COR-L47 (cell line): ENCODE measurements at places on chromosomes 5 and 9.

- DNase-seq = no peak
These were observed 312.8 kb downstream of the NDUFS4 start for GRCh38 chr5:53873235-53873634.

GRCh38 chr5:117261948-117262571 lies 687.4 kb upstream of the SEMA6A start:
- no peak for DNase-seq

DNA sequence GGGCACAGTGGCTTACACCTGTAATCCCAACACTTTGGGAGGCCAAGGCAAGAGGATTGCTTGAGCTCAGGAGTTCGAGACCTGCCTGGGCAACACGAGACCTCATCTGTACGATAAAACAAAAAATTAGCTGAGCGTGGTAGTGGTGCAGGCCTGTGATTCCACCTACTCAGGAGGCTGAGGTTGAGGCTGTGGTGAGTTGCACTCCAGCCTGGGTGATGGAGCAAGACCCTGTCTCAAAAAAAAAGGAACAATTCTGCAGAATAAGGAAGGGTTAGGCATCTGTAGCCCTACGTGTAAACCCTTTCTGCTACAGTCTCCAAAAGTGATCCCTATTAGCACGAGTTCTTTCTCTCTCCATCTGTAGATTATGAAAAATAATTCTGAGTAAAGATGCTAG lies 19.9 kb downstream of the CDC26 start:
- no peak for DNase-seq

DNA sequence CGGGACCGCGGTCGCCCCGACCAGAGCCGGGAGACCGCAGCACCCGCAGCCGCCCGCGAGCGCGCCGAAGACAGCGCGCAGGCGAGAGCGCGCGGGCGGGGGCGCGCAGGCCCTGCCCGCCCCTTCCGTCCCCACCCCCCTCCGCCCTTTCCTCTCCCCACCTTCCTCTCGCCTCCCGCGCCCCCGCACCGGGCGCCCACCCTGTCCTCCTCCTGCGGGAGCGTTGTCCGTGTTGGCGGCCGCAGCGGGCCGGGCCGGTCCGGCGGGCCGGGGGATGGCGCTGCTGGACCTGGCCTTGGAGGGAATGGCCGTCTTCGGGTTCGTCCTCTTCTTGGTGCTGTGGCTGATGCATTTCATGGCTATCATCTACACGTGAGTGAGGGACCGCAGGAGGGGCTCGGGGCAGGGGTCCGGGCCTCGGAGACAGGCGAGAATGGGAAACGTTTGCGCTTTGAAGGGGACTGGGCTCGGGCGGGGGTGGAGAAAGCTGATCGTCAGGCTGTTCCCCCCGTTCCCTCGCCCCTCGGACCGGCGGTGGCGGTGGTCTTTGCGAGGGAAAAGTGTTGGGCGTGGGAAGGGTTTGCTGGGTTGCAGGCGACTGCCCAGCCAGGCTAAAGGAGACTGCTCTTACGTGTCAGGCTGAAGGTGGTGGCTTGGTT lies 457 bp downstream of the UGCG start:
- peak; percentile 25 for DNase-seq

DNA sequence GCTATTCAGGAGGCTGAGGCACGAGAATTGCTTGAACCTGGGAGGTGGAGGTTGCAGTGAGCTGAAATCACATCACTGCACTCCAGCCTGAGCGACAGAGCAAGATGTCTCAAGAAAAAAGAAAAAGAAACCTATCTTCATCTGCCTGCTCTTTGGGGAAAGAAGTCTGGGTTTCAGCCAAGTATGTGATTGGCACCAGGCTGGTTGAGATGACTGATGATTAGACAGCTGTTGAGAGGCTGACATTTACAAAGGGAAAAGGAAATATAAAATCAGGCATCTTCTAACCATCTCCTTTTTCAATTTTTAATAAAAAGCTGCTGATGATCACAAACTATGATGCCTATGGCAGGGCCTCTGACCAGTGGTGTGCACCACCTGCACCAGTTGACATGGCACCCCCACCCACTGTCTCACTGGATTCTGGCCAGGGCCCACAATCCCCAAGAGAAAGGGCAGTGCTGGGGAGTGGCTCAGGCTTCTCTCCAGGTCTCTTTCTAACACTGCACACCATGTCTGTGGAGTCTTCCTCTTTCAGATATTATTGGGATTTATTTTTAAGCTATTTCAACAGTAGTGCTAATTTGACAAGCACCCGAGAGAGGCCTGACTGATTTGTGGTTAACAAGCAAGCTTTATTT lies 17.2 kb upstream of the C5orf15 start:
- DNase-seq = no peak

DNA sequence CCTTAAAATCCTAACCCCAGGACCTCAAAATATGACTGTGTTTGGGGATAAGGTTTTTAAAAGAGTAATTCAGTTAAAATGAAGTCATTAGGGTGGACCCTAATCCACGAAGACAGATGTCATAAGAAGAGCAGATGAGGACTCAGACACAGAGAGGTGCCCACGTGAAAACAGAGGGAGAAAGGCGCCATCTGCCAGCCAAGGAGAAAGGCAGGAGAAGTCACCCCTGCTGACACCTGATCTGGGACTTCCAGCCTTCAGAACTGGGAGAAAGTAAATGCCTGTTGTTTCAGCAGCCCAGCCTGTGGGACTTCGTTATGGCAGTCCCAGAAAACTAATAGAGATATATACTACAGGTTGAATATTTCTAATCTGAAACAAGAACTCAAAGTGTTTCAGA lies 67.4 kb downstream of the ROR2 start:
- peak; percentile 16 for DNase-seq

DNA sequence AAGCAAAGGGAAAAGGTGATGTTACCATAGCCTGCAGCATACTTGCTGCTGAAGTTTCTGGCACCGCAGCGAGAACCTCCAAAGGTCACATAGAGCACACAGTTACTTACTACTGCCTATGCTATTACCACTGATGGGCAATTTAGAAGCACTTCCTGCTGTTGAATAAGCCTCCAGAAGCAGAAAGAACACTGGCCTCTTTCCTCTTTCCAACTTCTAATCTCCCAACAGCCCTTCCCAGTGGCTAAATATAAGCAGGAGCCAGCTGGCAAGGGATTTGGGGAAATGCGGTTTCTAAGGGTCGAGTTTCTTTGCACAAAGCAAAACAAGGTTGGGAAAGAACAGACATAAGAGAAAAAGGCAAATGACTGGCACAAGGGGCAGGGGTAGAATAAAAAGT lies 669.2 kb upstream of the ACO1 start:
- DNase-seq = no peak

DNA sequence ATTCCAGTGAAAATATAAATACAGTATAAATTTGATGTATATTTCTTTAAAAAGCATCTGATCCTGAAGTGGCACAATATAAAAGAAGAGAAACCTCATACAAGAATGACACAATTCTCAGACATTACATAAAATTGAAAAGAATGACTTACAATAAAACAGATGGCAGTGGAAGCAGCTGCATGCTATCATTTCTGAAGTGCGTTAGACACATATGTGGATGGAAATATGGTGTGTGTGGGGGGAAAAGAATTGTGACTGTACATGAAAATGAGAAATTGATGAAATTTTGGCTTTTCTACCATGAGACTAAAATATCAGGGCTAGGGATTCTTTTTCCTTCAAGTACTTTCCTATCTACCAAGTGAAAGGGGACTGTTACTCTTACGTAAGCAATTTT lies 45.9 kb upstream of the CDH18 start:
- DNase-seq = no peak

DNA sequence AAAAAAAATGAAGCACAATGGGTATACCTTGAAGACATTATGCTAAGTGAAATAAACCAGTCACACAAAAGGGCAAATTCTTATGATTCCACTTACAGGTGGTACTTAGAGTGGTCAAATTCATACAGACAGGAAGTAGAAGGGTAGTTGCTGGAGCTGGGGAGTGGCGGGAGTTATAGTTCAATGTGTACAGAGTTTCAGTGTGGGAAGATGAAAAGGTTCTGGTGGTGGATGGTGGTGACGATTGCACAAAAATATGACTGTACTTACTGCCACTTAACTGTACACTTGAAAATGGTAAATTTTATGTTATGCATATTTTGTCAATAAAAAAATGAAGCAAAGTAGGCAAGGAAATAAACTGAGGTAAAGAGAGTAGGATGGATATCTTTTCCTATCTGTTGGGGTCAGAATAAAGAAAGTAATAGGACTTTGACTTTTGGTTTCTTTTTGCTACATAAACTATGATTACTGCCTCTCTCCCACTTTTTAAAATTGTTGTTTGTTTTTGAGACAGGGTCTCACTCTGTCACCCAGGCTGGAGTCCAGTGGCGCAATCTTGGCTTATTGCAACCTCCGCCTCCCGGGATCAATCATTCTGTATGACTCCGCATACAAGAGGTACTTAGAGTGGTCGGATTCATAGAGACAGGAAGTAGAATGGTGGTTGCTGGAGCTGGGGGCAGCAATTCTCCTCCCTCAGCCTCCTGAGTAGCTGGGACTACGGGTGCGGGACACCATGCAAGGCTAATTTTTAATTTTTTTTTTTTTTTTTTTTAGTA lies 4.0 kb upstream of the PSAT1 start:
- no peak for DNase-seq

DNA sequence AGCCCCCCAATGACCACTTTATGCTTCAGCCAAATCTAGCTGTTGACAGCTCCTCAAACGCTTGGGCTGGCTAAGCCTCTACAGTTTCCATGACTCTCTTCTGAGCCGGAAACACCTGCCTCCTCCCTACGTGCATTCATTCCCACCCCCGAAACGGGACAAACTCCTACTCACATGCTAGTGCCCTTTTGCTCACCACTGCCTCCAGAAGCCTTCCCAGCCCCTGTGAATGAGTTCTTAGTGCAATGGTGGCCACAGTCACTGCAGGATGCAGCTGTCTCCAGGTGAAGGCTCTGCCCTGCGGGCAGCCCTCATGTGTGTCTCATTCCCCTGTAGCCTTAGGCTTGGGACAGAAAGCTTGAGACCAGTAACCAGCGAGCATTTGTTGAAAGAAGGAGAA lies 68.8 kb upstream of the DAB2IP start:
- no peak for DNase-seq

GRCh38 chr9:138098116-138098907 lies 220.7 kb downstream of the CACNA1B start:
- no peak for DNase-seq

DNA sequence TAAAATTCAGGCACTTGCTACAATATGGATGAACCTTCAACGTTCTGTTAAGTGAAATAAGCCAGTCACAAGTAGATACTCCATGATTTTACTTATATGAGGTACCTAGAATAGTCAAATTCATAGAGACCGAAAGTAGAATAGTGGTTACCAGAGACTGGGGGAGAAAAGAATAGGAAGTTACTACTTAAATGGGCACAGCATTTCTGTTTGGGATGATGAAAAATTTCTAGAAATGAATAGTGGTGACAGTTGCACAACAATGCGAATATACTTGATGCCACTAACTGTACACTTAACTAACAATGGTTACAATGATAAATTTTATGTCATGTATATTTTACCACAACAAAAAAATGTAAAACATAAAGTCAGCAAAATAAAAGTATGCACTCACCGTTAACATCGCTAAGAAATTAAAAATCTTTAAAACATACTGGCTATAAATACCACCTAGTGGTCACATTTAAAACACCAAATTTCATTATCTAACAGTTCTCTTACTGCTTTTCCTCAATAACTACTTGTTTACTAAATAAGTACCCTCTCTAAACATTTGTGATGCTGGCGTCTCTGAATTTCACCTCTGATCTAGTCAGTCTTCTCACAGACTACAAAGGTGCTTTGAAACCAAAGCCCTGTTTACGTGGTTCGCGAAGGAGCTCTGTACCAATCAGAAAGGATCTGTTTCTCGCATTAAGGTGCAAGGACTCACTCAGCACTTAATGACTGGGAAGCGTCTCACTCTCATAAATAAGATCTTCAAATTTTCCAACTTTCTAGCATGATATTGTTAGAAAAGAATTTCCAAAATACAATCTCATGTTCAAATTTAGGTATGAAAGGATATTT lies 22.7 kb downstream of the KIF3A start:
- no peak for DNase-seq

- no peak for DNase-seq
These were observed 30.5 kb downstream of the ZNF366 start for GRCh38 chr5:72476721-72477120.

GRCh38 chr5:94359880-94360279 lies 258.5 kb downstream of the KIAA0825 start:
- DNase-seq = no peak

GRCh38 chr5:144273232-144274027 lies 102.8 kb downstream of the KCTD16 start:
- DNase-seq = no peak

DNA sequence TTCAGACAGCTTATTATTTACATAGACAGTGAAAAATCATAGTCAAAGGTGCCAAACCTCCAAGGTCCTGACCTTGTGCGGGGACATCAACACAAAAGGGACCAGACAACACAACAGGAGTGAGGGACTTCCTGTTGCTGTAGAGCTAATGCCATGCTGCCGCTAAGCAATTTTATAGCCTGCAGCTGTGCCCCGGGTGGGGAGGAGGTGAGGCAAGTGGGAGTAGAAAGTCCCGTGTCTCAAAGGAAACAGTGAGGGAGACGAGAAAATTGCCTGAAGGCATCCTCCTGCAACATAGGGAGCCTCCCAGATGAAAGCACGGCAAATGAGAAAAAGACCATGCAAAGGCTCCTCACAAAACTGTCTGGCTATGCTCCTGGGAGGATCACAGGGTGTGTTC lies 58.8 kb downstream of the CAAP1 start:
- peak; percentile 37 for DNase-seq

DNA sequence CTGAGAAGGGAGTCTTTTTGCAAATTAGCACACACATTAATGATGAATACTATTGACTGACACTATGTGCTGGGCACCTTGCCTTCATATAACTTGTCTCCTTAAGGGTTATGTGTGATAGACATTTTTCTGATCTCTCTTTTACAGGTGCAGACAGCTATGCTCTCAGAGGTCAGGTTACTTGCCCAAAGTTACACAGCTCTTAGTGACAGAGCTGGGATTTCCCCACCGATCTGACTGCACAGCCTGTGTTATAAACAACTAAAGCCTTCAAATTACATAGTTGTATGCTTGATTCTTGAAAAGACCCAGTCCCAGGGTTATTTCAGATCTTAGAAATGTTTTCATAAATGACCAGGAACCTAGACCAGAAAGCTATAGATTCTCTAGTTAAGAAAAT lies 462.7 kb downstream of the EBF1 start:
- no peak for DNase-seq

DNA sequence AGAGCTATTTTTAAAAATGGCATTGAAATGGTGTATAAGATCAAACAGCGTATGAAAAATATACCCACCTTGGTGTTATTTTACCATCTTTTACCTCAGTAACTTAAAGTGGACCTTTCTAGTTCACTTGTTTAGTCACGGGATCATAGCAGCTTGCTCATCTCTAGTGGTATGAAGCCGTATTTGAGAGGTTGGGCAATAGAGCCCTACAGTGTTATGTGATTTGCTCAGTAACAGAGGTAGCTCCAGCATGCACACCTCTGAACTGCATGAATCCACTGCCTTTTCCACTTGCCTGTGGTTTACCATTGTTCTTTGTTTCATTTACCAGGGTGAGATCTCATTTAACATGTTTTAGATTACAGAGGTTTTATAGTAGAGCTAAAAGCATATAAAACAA lies 134.4 kb downstream of the ATG10 start:
- no peak for DNase-seq

GRCh38 chr9:9914174-9914573 lies 698.6 kb downstream of the PTPRD start:
- DNase-seq = no peak
